ENCODE measurements at places on chromosomes 11 and 22. TPM values are rescaled to one million over a fixed set of nuclear protein-coding genes. Genes with fewer than 3 reads are reported as not detected.

DNA sequence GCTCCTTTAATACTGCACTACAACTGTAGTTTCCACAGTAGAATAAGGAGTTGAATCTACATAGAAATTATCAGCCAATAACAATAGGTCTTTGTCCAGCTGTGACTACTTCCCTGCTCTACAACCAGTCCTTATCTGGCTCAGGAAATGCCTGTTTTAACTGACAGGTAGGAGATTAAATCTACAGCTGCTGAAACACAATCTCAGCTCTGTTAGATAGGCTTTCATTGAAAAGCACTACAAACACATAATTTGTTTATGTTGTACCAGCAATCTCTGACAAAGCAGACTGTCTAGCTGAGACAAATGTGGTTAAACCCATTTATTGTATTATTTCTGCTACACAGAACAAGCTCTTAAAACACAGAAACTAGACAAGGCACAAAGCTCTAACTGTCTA lies 230.0 kb downstream of the SOX6 start:
- no peaks in the 10 kb centered on the region for H3K27me3 ChIP-seq
- H3K36me3 ChIP-seq: no peaks in the 10 kb centered on the region
- H3K27ac ChIP-seq: no peak overlapping the region
- peak; percentile 30 for DNase-seq
- H3K4me1 ChIP-seq: no peaks in the 10 kb centered on the region

DNA sequence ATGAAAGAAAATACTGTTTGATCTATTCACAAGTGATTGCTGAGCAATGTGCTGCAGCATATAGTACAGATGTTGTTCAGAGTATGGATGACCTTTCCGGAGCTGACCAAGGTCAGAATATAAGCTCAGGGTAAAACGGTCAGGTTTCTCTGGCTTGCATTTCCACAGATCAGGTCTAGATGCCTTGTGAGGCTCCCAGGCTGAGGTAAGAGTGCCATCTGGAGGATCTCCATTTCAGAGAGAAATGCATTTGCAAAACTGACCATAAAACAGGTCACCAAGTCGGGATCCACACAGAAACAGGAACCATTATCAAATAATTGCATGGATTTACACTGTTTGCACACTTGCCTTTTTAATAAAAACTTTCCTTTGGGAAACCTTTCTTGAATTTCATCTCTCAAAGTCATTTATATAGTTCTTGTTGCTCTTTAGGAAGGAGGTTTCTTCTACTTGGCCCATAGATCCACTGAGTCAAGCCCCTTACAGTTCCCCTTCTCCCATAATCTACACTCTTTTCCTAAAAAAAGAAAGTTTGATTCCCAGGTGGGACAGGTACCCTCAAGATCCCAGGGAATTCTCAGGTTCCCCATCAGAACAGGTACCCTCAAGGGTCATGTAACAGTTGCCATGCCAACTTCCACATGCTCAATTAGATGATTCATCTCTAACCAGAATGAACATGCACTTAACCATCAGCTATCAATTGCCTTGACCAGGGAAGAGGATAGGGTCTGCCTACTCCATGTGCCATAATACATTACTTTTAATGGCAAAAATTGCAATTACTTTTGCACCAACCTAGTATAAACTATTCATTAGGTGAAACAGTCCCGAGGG lies 25.0 kb upstream of the TMPRSS5 start:
- H3K4me3 ChIP-seq: no peak overlapping the region
- peaks cover 4% of the 10 kb centered on the region for H3K4me1 ChIP-seq
- no peak overlapping the region for H3K27ac ChIP-seq
- H3K36me3 ChIP-seq: peaks cover 6% of the 10 kb centered on the region

DNA sequence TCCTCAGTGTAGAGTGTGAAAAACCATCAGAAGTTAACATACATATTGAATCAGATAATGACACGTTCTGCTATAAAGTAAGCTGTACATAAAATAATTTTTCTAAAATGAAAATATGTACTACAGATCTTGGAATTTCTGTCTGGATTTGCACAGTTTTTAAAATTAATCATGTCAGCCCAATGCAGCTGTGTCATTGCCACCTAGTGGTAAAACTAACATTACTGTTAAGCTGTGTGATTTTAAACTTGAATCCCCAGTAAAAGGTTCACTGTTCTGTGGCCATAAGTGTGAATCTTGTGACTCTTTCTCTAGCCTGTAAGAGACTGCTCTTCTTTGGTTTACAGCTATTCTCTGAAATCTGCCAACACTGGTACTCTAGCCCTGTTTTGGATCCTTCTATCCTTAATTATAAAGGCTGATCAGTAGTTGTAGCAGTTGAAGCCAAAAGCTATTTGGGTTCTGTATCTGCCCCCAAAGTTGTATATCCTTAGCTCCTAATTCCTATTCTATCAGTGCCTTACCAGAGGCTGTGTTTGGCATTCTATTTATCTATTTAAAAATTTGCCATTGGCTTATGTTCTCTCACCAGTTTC lies 4.0 kb downstream of the JRKL start:
- H3K27ac ChIP-seq: no peak overlapping the region
- H3K4me3 ChIP-seq: no peak overlapping the region
- peak; percentile 61 for DNase-seq
- H3K4me1 ChIP-seq: no peaks in the 10 kb centered on the region
- no peaks in the 10 kb centered on the region for H3K36me3 ChIP-seq

DNA sequence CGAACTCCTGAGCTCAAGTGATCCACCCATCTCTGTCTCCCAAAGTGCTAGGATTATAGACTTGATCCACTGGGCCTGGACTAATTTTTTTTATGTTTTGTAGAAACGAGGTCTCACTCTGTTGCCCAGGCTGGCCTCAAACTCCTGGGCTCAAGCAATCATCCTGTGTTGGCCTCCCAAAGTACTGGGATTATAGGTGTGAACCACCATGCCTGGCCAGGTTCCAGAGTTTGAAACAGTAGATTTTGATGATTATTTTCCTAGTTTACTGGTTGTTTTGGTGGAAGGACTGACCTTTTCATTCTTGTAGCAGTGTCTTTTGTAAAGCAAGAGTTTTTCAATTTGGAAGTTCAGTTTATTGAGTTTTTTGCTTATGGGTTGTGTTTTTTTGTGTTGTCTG lies 15.0 kb downstream of the CABIN1 start:
- no peak for DNase-seq
- no peaks in the 10 kb centered on the region for H3K4me1 ChIP-seq
- H3K27ac ChIP-seq: no peak overlapping the region
- no peak overlapping the region for H3K4me3 ChIP-seq

DNA sequence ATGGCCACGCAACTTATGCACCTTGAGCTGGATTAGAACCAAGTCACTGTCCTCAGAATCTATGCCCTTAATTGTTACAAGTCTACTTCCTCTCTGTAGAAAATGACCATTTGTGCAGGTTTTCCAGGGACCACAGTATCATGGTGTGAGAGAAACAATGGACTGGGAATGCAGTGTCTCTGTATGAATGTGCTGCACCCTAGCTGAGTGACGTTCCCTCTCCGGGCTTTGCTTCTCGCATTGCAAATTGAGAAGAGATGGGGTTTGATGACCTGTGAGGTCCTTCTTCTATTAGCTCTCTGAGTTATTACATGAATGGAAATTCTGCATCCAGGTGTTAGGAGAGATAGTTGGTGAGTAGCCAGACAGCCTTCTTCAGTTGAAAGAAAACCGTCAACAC lies 1052.3 kb downstream of the NTM start:
- H3K4me1 ChIP-seq: no peaks in the 10 kb centered on the region
- no peak overlapping the region for H3K27ac ChIP-seq
- no peaks in the 10 kb centered on the region for H3K27me3 ChIP-seq

SLC25A45 gene
- total RNA-seq: 0.72 TPM

C11orf16 gene
- not detected for total RNA-seq

TTC28 gene
- 13.3 TPM for total RNA-seq

All from IMR-90 (cell line).